Non-pigmented ciliary epithelial cell (primary cell): ENCODE measurements at places on chromosomes 16 and 17.

- DNase-seq = no peak
These were observed 6.5 kb downstream of the RNF43 start for GRCh38 chr17:58410714-58411407.

DNA sequence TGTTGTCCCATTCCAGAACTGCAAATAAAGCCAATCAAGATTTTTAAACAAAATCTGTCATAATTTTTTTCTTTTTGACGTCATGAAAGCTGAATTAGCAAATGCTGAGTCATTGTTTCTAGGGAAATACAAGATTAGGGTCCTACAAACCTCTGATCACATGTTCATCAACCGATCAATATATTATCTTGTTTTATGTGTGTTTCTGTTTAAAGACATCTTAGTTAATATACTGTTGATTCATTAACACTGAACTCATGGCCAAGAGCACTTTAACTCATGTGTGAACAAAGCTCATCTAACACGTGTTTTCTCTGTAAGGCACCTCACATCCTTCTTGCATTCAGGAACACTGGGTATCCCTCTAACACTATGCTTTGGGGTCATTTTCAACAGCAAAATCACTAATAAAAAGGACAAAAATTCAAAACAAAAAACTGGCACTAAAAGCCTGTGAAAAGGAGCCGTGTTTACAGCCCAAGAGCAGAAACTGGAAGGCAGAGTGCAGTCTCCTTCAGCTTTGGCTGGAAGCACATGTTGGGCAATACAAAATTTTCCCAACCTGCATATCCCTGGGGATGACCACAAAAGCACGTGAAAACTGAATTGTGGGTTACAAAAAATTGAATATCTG lies 102.5 kb downstream of the PARN start:
- no peak for DNase-seq

DNA sequence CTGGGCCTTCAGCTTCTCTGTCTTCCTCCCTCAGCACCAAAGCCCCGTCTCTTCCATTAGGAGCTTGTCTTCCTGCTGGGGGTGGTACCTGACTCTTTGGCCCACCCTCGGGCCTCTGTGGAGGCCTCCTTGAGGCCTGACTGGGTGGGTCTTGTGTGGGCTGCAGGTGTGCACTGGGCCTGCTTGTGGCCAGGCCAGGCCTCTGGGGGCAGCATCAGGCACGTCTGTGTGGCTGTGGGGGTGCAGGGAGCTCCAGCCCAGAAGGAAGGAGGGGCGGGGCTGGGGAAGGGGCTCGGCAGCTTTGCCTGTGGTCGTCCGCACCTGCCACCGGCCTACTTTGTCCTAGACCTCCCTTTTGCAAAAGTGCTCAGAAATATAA lies 7.0 kb downstream of the PIGQ start:
- no peak for DNase-seq

GRCh38 chr16:1519831-1520230 lies 13.6 kb upstream of the TMEM204 start:
- DNase-seq = no peak

- no peak for DNase-seq
These were observed 281.9 kb upstream of the MAF start for GRCh38 chr16:79882340-79883005.

GRCh38 chr16:85652431-85653221 lies 36.1 kb downstream of the GINS2 start:
- DNase-seq = no peak

GRCh38 chr16:20510323-20510722 lies 59.0 kb downstream of the ACSM2A start:
- no peak for DNase-seq

DNA sequence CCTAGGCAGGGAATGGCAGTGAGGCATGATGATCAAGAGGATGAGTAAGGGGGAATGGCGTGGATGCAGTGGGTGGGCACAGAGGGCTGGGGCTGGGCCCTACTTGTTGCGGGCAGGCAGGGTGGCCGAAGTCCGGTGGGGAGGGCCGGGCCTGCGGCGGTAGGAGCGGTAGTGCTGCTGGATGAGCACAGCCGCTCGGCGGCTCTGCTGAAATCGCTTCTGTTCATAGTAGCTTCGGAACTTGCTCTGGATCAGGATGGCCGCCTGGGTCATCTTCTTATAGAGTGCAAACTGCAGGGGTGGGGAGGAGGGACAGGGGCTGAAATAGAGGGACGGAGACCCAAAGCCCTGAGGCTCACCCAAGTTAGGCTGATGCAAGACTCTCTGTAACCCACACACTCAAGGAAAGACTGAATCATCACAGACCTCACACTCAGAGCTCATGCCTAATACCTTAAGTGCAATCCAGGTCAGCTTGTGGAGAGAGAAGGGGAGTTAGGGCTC lies 1.5 kb upstream of the SPAG7 start:
- peak; percentile 90 for DNase-seq

GRCh38 chr17:28267720-28268609 lies 51.0 kb upstream of the TMEM97 start:
- no peak for DNase-seq

DNA sequence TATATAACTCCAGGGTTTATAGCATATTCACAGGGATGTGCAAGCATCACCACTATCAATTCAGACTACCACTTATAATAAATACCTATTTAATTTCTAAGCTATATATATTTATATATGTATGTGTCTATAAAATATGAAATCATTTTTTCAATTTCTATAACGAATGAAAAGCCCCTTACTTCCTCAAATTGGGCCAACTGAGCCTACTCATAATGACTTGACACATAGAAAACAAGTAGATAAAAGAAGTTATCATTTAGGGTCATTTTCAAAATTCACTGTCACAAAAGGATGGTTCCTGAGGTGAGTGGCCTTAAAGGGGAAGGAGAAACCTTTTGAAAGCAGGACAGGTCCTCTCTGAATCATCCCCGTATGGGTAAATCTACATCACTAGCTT lies 114.1 kb downstream of the ADCY9 start:
- DNase-seq = no peak

DNA sequence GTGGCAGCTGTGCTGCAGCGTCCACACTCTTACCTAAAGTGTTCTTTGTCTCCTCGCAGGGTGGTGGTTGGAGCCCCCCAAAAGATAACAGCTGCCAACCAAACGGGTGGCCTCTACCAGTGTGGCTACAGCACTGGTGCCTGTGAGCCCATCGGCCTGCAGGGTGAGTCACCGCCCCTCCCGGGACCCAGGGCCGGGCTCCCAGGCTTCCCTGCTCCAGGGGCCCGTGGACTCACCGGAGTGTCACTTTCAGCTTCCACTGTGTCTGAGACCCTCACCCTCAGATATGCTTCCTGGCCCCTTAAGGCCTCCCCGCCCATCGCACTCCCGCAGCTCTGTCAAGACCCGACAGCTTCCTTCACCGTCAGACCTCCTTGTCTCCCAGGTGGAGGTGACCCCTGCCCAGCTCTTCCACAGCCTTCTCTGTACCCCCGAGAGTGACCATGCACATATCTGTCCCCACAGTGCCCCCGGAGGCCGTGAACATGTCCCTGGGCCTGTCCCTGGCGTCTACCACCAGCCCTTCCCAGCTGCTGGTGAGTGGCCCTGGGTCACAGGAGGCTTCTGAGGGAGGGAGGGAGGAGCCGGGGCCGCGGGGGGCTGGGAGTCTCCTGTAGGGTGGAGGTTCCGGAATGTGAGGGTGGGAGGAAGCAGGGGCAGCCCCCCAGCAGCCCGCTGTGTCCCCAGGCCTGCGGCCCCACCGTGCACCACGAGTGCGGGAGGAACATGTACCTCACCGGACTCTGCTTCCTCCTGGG lies 1.8 kb downstream of the ITGAX start:
- DNase-seq = no peak

- DNase-seq = no peak
These were observed 10.5 kb downstream of the C17orf75 start for GRCh38 chr17:32331243-32332040.

DNA sequence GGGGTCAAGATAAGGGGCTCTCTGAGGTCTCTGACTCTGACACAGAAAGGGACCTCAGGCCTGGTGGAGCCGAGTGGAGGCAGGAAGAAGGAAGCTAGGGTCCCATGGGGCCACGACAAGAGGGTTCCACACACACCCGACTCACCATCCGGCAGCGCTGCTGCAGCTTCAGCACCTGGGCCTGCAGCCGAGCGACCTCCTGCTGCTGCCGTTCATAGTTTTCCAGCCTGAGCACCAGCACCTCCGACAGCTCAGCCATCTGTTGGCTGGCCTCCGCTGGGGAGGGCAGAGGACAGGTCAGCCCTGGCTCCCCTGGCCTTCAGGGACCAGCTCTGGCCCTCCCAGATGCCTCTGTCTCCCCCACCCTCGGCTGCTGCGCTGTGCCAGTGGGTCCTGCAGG lies 6.4 kb downstream of the HAP1 start:
- no peak for DNase-seq
